ENCODE measurements at places on chromosomes 12 and 14.

- DNase-seq: peak; percentile 13
These were observed 104.4 kb upstream of the DIO2 start for GRCh38 chr14:80315681-80316080.

DNA sequence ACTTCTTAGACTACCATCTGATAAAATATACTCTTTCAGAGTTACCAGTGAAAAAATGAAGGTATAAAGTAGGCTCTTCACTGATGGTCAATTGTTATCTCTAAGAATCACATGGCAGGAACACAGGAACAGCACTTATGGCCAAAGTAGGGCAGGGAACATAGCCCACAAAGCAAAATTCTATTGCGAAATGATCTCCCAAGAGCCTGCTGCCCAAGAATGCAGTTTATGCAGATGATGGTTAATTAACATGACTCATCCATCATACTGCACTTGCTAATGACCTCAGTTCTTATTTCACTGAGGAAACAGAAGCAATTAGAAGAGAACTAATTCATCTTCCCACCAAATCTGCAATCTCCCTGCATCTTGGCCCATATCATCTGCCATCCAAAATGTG, 133.8 kb downstream of the SLC2A13 start:
- no peak for DNase-seq

GRCh38 chr12:57966536-57966935, 25.2 kb downstream of the ATP23 start:
- DNase-seq: no peak

DNA sequence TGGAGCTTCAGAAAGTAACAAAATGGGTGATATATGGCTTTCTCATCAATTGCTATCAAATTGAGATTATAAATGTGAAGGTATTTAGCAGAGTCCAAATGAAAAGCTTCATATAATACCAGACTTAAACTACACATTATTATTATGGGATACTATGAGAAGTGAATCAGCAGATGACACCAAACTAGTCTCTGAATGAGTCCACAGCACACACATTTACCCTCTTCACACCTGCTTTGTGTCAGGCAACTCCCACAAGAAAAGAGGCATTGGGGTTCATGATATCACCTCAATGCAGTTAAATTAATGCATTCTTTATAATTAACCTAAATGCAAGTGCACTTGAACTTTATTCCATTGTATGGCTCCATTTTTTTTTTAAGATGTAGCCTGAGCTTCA, 330.5 kb downstream of the BCL11B start:
- DNase-seq: no peak

- DNase-seq: no peak
These were observed 28.2 kb downstream of the TESPA1 start for GRCh38 chr12:54956322-54956721.

GRCh38 chr12:41932470-41932991, 212.1 kb downstream of the GXYLT1 start:
- DNase-seq: no peak

- no peak for DNase-seq
These were observed 496 bp downstream of the PPP2R5C start for GRCh38 chr14:101761881-101762529.

DNA sequence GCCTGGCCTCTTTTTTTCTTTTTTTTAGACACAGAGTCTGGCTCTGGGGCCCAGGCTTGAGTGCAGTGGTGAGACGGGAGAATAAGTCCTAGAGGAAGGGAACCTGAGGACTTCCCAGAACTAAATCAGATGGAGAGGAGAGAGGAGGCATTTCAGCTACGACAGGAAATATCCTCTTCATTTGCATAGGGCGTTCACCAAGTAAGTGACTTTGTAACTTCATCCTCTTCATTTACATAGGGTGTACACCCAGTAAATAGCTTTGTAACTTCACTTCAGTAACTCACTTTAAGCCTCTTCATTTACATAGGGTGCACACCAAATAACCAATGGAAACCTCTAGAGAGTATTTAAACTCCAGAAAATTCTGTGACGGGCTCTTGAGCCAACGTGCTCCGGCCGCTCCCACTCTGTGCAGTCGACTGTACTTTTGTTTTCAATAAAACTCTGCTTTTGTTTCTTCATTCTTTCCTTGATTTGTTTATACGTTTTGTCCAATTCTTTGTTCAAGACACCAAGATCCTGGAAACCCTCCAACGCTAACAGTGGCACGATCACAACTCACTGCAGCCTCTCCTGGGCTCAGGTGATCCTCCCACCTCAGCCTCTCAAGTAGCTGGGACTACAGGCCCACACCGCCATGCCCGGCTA, 21.4 kb upstream of the ANKRD9 start:
- no peak for DNase-seq

DNA sequence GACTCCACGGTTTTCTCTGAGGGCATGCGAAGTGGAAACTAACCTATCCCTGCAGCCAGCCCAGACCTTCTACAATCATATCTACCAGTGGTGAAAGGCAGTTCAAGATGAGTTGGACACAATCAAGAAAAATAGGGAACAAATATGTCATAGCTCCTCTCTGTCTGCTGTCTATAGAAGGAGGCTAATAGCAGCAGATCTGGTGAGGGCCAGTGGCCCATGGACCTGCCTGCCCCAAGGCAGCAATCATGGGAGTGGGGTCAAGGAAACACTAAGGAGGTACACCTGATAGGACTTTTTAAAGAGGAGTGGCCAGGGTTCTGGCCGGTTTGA, 149.5 kb downstream of the PRKCH start:
- no peak for DNase-seq

GRCh38 chr12:94191023-94191422, 42.6 kb downstream of the PLXNC1 start:
- no peak for DNase-seq

DNA sequence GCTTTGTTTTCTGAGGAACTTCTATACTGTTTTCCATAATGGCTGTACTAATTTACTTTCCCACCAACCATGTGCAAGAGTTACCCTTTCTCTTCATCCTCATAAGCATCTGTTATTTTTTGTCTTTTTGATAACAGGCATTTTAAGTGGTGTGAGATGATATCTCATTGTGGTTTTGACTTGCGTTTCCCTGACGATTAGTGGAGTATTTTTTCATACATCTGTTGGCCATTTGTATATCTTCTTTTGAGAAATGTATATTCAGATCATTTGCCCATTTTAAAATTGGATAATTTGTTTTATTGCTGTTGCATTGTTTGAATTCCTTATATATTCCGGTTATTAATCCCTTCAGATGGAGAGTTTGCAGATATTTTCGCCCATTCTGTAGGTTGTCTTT, 10.2 kb upstream of the HMGA2 start:
- no peak for DNase-seq

- DNase-seq: peak; percentile 64
These were observed 2.3 kb downstream of the SLC48A1 start for GRCh38 chr12:47775100-47775911.

DNA sequence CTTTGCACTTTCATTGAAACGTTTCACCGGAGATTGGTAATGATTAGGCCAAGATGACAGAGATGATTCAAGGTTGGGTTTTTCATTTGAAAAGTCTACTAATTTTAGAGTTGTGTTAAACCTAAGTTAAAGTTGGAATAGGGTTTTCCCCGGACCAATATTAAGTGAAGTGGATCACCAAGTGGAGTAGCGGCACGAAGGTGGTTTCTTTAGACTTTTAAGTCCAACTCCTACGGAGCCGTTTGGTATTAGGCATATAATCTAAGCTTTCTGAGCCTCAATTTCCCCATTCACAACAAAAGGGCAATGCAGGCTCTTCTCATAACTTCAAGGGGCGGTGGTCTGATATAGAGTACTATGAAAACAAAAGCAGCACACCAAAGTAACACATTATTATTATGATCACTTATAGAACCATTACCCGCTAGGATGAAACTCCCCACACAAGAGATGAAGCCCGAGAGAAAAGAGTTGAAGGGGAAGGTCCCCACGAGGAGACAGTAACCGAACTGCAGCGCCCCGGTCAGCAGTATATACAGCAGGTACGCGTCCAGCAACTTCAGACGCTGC, 413 bp downstream of the DAD1 start:
- DNase-seq: no peak

DNA sequence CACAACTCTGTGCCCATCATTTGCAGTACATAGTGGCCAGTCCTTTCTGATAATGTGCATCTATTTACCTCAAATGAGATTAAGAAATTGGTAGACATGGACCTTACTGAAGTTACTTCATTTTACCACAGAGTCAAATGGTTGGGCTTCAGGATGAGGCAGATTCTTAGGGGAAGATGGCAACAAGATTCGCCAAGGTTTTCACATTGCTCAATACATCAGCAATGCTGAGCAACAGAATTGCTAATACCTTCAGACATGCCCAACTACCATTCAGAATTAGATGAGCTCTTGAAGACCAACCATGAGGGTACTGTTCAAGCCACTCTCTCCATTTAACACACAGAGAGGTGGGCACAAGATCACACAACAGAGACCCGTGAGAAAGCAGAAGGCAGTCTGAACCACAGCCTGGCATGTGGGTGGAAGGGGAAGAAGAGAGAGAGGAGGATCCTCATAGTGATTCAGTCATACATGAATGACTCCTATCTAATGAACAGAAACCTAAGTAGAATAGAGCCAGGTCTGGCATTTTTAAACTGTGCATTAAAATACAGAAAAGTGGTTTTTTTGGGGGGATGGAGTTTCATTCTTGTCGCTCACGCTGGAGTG, 28.5 kb downstream of the CPM start:
- DNase-seq: no peak

DNA sequence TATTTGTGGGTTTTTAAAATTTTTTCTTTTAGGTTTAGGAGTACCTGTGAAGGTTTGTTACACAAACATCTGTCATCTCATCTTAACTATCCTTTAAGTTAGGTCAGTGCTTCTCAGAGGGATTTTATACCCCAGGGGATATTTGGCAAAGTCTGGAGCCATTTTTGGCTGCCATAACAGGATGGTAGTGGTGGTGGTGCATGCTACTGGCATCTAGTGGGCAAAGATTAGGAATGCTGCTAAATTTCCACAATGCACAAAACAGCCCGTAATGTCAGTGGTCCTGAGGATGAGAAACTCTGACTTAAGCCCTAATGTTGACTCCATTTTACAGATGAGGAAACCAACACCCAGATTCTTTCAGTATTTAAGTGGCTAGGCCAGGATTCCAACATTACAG, 85.2 kb upstream of the MYF6 start:
- DNase-seq: peak; percentile 8

DNA sequence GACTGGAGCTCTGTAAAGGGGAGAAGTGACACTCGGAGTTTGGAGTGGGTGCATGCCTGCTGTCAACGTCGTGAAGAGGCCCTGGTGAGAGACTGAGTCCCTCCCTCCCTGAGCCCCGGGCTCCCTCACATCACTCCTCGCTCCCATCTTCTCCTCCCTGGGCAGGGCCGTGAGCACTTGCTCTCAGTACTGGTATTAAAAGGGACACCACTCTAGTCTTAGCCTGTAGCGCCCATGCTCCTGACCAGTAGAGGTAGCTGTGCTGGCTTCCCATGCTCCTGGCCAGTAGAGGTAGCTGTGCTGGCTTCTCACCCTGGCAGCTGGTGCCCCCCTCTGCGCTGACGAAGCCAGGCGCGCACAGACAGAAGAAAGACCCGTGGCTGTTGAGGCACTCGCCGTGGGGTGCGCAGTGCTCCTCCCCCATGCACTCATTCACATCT, 14.7 kb downstream of the ISCA2 start:
- no peak for DNase-seq

DNA sequence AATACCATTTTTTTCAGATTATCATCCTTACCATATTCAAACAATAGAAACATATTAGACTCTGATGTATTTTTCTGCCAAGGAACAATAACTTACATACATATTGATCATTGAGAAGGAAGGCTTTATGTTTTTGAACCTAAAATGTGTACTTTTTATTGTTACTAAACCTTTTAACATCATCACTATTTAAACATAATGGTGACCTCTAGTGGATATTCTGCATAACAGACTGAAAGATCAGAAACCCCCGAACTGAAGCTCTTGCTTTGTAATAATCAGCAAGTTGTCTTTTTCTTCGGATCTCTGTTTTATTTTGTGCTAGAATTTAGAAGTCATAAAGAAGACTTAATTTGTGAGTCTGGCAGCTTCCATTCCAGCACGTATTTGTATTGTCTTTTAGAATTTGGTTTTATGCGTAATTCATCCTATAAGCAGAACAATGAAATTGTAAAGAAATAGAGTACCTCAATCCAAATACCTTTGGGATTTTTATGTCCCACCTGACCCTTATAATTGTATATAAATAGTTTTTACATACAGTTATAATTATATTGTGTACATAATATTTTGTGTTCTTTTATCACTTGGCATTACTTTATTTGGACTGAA, 125.9 kb upstream of the ATF1 start:
- DNase-seq: peak; percentile 55

DNA sequence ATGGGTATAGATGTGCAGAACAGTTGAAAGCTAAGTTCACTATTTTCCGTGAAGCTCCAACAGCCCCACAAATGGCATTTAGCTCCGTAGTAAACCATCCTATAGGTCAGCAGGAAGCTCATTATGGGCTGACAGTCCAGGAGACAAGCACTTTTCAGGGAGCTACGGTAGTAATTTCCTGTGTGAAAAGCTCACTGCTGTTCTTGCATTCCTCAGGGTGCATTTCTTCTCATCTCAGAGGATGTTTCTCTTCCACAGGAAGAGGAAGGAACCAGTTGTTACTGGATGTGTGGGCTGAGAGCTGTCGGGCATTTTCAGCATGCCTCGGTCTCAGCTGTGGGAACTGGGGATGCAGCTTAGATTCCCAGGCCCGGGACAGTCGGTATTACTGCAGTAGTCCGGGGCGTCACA, 72.8 kb downstream of the GALNT4 start:
- DNase-seq: peak; percentile 34

DNA sequence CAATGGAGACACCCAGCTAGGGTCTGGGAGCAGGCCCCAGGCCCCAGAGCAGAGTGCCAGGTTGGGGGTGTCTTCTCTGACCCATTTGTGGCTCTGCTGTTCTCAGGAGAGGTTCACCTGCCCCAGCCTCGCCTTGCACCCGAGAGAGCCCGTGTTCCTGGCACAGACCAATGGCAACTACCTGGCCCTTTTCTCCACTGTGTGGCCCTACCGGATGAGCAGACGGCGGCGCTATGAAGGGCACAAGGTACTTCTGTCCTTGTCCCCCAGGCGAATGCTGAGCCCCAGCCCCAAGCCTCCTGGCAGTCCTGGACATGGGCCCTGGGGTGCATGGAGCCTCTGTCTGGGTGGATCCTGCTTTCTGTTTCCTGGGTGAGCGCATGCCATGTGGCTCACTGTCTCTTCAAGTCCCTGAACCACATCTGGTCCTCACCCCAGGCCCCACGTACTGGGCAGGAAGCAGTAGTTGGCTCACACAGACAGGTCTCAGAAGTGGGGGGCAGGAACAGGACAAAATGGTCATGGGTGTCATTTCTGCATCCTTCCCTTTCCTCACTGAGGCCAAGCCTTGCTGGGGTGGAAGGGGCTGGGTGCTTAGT, 58.2 kb downstream of the BEGAIN start:
- no peak for DNase-seq
